ENCODE measurements at places on chromosomes 11 and 22.

- no peak for DNase-seq
Measured at GRCh38 chr11:125062218-125062930, 731 bp upstream of the SLC37A2 start.

- peak; percentile 80 for DNase-seq
Measured at GRCh38 chr11:17479284-17480214, 2.9 kb upstream of the ABCC8 start.

DNA sequence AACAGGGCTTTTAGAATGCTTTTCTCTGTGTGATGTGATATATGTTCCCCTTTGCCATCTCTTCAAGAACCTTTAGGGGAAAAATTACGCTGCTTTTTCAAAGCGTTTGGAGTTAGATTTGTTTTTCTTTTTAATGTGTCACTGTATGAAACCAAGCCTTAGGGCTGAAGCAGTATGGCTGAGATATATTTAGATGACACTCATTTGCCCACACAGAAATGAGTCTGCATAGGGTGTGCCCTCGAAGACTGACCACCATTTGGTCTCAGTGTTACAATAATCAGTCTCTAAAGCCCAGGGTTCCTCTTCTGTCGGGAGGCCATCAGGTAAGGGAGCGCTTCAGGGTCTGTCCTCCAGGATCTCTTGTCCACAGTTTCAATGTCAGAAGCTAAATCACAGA lies 213.0 kb upstream of the NCAM1 start:
- DNase-seq: no peak

DNA sequence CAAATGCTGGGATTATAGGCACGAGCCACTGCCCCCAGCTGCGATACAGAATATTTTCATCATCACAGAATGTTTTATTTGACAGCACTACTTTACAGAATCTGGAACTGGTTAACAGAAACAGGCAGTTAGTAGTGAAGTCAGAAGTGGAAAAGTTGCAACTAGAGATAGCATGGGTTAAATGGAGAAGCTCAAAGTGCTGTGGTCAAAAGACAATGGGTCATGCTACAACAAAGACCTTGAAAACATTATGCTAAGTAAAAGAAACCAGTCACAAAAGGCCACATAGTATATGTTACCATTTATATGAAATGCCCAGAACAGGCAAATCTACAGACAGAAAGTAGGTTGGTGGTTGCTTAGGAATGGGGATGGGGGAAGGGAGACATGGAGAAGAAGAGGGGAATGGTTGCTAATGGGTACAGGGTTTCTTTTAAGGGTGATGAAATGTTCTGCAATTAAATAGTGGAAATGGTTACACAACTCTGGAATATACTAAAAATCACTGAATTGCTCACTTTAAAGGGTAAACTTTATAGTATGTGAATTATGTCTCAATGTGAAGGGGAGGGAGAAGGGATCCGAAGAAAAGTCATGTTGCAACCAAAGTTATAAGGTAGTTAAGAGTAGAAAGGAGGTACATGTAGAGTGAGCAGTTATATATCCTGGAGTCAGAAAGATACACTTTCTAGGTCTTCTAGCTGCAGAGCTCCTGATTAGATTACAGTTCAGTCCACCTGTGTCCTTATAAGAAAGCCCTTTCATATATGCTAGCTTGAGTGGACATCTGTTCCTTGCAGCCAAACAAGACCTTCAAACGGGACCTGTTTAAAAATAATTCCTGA lies 46.3 kb upstream of the RAPSN start:
- no peak for DNase-seq

- DNase-seq: no peak
Measured at GRCh38 chr11:104433751-104434150, 269.8 kb upstream of the PDGFD start.

DNA sequence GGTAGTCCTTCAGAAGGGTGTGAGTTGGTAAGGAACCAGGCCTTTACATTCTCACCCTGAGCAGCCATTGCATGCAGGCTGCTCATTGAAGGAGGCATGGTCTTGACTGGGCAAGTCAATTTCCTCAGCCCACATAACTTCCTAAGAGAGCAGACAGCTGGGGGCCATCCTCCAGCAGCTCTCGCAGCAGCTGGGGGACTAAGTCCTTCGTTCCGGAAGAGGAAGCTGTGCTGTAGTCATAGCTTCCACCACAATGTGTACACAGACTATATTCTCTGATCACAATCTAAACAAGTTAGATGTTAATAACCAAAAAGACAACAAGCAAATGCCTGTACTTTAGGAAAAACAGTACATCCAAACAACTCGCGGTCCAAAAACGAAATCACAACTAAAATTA lies 30.1 kb upstream of the MPPED1 start:
- no peak for DNase-seq

GRCh38 chr11:76602431-76602861 lies 68.1 kb downstream of the LRRC32 start:
- DNase-seq: no peak

GRCh38 chr11:71294846-71295600 lies 42.6 kb upstream of the SHANK2 start:
- no peak for DNase-seq

DNA sequence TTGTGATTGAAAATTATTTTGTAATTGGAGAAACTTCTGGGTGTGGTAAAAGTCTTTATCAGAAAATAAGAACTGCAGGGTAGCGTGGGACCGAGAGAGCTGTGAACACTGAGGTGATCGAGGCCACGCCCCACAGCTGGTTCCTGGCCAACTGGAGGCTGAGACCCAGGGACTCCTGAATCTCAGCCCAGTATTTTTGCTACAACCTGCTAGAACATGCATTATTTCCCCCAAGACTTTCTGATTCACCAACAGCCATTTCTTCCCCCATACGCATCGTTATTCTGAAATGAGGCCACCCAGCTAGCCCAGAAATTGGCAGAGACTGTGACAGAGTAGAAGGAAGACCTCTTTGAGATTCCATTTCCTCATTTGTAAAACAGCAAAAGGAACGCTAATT lies 3.4 kb upstream of the FGF19 start:
- no peak for DNase-seq

DNA sequence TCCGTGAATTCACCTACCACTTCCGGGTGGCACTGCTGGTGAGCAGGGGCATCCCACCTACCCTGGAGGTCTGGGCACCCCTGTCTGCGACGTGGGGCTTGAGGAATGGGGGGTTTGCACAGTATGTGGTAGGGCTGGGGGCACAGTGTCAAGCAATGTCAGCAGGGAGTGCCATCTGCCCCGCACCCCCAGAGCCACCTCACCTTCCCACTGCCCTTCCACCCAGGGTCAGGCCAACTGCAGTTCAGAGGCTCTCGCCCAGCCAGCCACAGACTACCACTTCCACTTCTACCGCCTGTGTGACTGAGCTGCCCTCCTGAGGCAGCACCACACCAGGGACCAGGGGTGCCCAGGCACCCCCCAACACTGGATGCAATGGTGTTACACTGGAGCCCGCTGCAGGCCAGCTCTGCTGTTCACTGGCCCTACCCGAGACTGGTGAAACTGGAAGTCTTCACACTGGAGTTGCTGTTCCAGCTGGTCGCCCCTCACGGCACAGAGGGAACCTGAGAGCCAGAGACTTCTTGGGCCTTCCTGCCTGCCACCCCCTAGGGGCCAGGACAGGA lies 6.5 kb downstream of the TMEM258 start:
- DNase-seq: no peak

- no peak for DNase-seq
Measured at GRCh38 chr11:46676436-46677158, 23.8 kb downstream of the ARHGAP1 start.

DNA sequence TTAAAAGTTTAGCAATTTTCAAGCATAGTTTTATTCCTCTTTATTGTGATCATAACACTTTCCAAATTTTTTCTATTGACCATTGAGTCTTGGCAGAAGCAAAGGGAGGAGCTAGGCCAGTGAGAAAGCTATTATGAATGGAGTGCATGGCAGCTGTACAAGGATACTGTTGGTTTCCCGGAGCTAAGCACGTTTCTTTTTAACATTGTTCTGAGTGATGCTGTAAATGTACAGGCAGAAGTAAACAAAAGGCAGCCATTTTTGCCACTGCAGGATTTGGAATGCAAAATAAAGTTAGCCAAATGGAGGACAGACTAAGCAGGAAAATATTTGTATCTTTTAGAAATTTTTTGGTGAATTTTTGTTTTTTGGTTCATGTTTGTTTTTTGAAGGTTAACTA lies 16.2 kb downstream of the CBL start:
- DNase-seq: no peak

DNA sequence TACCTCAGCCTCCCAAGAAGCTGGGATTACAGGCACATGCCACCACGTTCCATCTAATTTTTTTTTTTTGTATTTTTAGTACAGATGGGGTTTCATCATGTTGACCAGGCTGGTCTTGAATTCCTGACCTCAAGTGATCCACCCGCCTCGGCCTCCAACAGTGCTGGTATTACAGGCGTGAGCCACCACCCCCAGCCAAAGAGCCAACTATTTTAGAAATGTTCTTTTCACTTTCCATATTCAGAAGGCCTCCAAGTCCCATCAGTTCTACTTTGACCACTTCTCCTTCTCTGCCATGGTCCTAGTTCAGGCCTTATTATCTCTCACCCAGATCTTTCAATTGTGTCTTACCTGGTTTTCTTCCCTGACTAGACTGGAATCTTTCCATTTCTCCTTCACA lies 48.2 kb downstream of the CCDC83 start:
- no peak for DNase-seq

DNA sequence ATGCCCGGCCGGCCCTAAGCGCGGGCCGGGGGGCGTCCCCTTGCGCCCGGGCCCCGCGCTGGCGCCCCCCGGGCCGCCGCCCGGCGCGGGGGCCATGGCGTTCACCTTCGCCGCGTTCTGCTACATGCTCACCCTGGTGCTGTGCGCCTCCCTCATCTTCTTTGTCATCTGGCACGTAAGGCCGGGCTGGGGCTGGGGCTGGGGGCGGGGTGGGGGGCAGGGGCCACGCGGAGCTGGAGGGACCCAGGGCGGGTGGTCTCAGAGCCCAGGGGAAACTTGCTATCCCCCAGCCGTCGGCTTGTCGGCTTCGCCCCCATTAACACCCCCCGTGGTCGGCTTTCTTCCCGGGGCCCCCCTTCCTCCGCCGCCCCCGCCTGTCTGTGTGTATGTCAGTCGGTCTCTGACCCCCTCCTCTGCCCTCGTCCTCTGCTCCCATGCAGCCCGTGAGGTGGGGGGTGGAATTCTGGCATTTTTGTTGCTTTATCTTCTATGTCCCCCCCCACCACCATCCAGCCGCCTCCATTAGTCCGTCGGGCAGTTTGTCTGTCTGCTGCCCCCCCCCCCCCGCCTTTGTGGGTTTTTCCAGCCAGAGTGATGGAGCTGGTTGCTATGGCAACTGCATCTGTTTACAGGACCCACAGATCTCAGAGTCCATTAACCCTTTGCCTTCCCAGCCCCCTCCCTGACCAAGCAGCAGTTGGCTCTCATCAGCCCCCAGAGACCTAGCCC lies 552 bp downstream of the CNIH2 start:
- DNase-seq: no peak

DNA sequence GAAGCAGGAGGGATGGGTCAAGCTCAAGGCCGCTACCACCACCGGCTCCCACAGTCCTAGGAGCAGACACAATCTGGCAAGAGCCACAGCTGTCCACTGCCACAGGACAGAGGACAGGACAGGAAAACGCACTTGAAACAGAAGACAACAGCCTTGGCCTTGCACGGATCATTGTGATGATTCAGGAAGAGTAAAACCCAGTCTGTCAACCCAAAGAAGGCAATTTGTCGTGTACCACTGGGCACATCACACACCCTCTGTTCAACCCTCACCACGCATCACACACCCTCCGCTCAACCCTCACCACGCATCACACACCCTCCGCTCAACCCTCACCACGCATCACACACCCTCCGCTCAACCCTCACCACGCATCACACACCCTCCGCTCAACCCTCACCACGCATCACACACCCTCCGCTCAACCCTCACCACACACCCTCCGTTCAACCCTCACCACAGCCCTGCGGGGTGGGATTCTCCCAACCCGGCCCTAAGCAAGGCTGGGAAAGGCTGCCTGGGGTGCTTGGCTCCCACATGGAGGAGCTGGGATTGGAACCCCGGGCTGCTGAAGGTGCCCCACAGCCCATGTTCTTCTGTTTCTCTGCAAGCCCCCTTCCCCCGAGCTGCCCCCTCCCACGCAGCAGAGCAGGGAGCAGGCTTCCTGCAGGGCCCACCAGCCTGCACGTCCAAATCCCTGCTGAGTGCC lies 11.3 kb upstream of the CDC42BPG start:
- DNase-seq: no peak

DNA sequence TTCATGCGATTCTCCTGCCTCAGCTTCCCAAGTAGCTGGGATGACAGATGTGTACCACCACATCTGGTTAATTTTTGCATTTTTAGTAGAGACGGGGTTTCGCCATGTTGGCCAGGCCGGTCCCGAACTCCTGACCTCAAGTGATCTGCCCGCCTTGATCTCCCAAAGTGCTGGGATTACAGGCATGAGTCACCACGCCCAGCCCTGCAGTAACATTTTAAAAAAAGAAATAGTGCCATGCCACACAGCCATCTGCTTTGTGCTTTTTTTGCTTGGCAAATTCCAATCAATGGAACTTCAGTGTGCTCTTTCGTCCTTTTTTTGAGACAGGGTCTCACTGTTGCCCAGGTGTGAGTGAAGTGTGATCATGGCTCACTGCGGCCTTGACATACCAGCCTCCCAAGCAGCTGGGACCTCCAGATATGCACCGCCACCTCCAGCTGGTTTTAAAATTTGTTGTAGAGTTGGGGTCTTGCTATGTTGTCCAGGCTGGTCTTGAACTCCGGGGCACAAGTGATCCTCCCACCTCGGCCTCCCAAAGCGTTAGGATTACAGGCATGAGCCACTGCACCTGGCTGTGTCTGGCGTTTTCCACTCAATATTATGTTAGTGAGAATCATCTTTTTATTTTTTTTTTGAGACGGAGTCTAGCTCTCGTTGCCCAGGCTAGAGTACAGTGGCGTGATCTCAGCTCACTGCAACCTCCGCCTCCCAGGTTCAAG lies 1.8 kb upstream of the CHADL start:
- no peak for DNase-seq

GRCh38 chr11:22797047-22797446 lies 32.6 kb downstream of the SVIP start:
- no peak for DNase-seq

DNA sequence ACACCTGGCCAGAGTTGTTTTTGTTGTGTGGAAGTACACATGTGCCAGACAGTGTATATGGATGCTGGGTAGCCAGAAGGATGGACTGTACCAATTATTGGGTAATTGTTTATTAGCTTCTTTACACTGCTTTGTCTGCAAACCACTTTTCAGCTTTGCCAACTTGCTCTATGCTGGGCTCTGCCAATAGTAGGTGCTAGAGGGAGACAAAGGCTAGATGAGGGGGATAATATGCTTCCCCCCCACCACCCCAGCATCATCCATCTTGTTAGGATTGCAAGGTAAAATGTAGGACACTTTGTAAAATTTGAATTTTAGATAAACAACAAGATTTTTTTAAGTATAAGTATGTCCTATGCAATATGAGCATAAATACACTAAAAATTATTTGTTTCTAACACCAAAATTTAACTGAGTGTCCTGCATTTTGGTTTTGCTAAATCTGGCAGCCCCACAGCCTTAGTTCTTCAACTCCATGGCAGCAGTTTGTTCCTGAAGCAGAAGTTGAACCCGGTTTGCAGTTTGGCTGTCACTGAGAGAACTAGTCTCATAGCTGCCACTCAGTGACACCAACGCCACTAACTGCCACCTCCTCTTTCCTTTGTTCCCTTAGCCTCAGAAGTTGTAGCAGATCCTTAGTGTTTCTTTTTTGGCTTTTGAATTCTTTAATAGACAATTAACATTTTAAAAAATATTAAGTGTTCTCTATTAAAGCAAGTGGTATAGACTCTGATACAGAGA lies 78.8 kb downstream of the CCDC81 start:
- DNase-seq: no peak

GRCh38 chr22:47616396-47617020 lies 854.1 kb downstream of the TBC1D22A start:
- DNase-seq: no peak

GRCh38 chr22:44012162-44012561 lies 11.9 kb upstream of the PARVB start:
- DNase-seq: no peak

Measured in H54 (cell line).